SW480 (cell line): ENCODE measurements at places on chromosomes 13 and 19.

- DNase-seq, result no peak
These were observed 31.5 kb upstream of the CEACAM8 start for GRCh38 chr19:42626181-42626580.

DNA sequence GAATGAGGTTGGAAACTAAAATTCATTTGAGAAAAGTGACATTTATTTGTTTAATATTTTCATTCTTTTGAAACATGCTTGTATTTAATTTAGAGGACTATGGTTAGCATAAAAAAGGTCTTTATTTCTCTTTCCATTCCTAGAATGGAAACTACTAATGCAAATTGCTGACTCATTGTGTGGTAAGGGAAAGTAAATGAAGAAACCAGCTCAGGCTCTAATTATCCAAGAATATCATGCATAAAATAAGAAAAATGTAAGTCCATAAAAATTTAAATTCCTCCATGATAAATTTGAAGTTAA lies 777.0 kb upstream of the SLITRK1 start:
- DNase-seq, result no peak

DNA sequence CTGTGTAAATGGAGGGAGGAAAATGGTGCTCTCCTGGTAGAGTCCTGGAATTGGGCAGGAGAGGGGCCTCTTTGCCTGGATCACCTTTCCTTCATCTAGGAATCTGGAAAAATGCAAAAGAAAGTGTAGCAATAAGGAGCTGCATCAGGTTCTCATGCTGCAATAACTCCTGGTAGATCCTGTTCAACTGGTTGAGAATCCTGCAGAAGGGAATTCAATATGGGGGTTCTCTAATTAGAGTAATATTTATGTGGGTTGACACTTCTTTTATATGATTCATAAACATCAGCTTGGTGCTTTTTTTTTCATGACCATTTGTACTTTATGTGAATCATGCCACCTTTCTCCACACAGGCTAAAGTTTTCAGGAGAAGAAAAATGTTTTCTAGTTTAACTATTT lies 9.5 kb upstream of the NUDT15 start:
- no peak for DNase-seq

DNA sequence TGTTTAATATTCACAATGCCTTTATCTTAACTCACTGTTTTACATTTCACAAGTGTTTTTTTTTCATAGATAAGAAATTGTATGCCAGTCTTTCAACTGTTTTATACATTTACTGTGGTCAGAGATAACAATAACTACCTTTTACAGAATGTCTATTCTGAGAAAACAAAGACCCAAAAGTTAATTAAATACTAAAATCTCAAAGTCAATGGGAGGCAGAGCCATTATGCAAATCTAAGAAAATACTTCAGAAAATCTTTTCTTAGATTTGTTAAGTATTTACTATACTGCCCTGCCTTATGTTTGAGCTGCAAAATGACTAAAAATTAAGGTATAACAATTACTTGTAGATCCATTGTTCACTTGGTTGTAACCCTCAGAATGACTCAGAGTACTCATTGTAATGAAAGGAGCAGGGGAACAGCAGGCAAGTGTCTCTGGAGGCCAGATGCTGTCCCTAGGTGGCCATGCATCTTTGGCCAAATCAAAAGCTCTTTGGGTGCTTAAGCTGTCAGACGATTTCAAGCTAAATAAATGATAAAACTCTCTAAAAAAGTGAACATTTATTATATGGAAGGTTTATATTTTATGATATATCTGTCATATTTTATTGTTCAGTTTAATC lies 770.1 kb upstream of the PCDH20 start:
- DNase-seq, result no peak

- DNase-seq, result peak; percentile 10
These were observed 193.1 kb downstream of the ZIC5 start for GRCh38 chr13:99778500-99778899.

DNA sequence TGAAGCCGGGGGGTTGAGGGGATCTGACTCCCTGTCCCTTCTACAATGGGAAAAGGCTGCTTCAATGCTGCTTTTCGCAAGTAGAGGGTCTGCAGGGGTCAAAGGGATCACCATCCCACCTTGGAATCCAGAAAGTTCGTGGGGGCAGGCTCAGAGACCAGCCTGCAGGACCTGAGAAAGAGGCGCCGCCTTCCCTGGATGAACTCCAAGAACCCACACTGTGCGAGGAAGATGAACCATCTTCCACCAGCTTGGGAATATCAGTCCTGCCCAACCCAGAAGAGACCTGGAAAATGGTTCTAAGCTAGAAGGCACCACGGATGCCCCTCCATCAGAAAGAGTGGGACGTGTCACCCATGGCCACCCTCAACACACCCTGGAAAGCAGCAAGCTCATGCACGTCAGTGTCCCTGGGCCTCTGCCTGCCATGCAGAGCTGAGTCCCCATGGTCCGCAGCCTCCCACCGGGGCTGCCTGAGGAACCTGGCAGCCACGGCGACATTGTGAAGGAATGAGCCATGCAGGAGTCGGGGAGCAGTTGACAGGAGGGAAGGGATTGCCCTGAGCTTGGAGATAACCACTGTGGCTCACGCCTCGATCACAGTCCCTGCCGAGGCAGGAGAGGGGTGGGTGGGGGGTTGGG lies 14.6 kb downstream of the RAB3D start:
- DNase-seq, result no peak

DNA sequence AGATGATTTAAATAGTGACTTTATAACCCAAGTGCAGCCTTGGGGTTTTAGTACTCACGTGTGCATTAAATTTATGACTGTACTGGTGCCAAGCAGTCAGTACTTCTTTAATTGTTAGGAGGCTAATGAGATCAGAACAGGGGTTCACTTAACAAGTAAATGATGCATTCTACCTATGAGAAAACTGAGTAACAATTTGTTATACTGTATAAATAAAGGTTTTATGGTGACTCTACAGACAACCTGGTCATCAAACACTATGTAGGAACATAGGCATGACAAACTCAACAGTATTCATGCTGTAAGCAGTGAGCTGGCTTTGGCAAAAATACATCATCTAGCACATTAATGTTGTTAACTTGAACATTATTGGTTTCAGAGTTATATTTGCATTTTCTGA lies 75.6 kb downstream of the UBL3 start:
- DNase-seq, result no peak

DNA sequence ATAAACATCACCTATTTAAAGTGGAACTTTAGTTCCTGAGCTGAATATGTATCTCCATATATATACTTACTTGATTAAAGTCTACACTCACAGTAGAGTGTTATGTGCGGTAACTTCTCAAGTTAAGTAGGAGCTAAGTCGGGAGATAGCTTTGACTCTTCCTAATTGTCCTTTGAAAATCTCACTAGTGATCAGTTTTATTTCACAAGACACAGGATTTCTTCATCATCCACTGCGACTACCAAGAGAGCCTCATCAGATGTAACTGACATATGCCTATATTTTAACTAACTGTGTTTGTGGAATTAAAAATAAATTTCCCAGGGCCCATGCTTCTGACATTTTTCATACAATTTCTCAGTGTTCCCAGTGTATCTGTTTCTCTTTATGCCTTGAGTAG lies 1664.0 kb downstream of the EFNB2 start:
- no peak for DNase-seq

DNA sequence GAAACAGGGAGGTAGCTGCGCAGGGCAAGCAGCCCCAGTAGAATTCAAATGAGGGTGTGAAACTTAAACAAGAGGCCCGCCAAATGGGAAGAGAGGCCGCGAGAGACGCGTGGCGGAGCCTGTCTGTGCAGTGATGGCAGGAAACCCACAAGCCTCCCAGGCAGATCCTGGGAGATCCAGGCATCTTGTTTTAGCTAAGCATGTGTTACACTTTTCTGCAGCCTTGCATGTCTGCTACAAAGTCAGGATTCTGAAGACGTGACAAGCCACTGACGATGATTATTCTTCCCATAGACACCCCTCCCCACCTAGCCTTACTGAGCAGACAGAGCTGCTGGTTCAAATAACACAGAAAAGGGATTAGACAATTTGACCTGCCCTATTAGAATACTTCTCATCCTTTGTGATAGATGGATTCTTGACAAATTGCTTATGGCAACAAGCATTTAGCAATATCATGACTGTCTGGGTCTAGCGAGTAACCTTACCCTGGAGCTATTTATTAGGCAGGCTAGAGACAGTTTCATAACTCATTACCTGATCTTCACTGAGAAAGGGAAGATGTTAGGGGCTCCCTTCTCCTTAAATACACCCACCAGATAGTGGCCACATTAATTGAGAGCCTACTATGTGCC lies 185.2 kb upstream of the IRS2 start:
- DNase-seq, result no peak

DNA sequence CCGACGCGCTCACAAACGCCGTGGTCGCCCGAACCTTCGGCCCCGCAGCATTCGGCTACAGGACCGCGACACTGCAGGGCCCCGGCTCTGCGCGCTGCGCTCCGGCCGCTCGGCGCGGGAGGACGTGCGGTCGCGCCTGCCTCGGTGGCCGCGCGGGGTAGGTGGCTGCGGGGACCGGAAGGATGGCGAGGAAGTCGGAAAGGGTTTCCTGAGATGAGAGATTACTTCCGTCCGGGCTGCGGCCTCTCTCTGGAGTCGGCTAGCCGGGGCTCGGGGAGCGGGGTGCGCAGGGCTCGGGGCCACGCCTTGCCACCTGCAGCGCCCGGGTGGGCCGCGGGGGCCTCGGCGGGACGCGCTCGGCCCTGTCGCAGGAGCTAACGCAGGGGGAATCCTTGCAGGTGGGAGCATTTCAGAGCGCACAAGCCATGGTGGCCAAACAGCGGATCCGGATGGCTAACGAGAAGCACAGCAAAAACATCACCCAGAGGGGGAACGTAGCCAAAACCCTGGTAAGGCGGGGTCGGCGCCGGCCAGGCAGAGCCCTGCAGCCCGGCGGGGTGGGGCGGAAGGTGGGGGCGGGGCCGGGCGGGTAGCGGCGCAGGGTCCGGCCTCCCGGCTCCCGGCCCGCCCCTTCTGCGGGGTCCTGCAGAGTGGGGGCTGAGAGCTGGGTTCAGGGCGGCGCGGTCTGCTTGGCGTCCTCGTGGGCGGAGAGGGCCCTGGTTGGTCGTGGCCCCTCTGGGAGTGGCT lies at the start of gene SERP2:
Gene SERP2 (plus strand): TSS at position 224 of the 747 bp plus-strand sequence. CDS start 202 bp downstream, at position 426.
- no peak for DNase-seq

GRCh38 chr19:48780631-48781391 lies 25.5 kb downstream of the FGF21 start:
- DNase-seq, result peak; percentile 99

DNA sequence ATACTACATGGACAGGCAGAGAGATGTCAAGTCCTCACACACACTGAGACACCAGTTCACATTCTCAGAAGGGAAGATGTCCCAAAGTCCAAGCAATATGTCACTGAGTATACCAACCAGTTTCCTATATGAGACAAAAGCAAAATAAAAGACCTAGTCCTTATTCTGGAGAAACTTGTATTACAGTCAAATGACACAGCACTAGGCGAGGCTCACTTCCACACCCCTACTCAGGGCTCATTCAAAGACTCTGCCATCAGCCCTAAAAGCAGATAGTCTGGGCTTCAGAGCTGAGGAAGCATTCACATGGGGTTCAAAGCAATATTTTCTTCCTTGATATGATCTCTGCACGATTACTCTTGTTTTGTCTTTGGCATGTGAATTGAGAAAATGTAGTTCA lies 129.9 kb upstream of the UBL3 start:
- no peak for DNase-seq

- DNase-seq, result no peak
These were observed 674 bp upstream of the FBXL12 start for GRCh38 chr19:9819596-9819909.
